Esophagus squamous epithelium (tissue), 5 donors: ENCODE measurements at places on chromosomes 7 and 10.

- no peak for DNase-seq
Measured at GRCh38 chr7:28520074-28521015, 108.0 kb downstream of the CREB5 start.

DNA sequence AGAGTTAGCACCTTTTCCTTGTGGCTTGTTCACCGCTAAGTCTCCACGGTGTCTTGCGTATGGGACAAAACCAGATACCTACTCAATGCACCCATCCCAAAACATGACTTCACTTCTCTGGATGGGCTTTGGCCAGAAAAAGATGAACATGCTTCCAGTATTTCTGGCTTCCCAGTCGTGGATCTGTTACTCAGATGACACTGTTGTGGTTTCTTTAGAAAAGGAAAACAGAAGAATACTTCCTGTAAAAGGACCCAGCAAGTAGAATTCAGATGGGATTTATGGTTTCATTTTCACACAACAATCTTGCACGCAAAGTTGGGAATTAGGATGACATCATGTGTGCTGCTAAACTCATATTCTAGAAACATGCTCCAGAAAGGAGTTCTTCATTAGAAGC lies 216.7 kb downstream of the ADAM12 start:
- no peak for DNase-seq

DNA sequence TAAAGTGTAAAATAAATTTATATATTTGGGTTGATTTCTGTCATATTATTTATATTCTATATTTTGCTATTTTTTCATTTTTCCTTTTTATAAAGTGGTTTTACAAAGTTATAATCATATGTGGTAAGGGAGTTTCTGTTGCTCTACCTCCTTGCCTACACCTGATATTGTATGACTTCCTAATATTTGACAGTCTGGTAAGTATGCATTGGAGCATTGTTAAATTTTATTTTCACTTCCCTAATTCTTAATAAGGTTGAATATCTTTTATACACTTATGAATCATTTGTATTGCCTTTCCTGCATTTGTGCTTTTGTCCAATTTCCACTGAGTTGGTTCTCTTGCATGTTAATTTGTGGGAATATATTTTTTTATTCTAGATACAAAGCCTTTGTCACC lies 492.4 kb downstream of the GRID1 start:
- DNase-seq: no peak

GRCh38 chr7:137480824-137481365 lies 137.4 kb upstream of the PTN start:
- no peak for DNase-seq

DNA sequence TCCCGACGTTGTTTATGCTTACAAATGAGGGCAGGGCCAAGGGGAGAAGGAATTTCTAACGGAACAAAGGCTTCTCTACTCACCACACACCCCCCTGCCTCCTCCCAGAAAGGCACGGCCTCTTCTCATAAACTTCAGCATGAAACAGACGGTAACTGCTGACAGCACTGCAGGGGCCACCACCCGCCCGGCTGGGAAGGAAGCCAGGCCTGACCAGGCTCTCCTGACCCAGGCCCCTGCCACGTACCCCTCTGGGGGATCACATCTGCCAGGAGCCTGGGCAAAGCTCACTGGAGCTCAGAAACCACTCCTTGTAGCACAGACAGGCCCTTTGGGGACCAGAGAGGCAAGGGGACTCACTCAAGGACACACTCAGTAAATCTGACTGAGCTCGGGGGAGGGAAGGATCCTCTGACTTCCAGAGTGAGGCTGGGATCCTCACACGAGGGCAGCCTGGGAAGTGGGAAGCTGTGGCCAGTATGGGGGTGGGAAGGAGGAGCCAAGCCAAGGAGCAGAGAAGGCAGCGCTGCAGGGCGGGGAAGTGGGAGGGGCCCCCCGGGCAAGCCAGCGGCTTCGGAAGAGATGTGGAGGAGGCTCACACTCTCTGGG lies 46.1 kb downstream of the ZCCHC24 start:
- DNase-seq: no peak

DNA sequence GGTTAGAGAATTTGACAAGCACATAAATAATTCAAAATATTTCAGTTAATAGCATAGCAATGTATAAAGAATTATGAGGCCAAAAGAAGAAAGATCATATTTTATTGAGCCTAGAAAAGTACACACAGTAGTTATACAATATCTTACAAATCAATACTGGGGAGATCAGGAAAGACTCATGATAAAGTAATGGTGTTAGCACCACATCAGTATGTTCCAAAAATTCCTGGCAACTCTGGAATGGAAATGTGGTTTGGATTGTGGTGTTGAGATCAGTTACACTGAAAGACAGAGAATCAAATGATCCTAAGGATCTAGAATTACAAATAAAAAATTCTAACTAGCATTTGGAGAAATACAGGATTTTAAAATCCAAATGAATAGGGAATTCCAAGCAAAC lies 420.5 kb upstream of the CNTNAP2 start:
- no peak for DNase-seq

- no peak for DNase-seq
Measured at GRCh38 chr7:37417107-37417474, 31.6 kb downstream of the ELMO1 start.

- peak; percentile 79 for DNase-seq
Measured at GRCh38 chr10:74827045-74827441, 643 bp downstream of the KAT6B start.

DNA sequence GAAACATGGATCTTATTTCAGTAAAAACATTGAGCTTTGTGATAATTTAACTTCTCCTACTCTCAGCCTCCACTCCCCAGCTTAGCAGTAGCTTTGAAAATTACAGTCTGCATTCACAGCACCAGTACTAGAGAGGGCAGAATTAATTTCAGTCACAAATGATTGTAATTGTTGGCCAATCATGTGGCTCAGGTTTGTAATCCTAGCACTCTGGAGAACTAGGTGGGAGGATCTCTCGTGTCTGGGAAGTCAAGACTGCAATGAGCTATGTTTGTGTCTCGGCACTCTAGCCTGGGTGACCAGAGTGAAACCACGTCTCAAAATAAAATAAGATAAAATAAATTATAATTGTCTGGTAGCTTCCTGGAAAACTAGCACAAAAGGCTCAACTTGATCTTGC lies 620.9 kb downstream of the TNS3 start:
- no peak for DNase-seq

GRCh38 chr7:15674586-15674985 lies 11.9 kb downstream of the MEOX2 start:
- DNase-seq: no peak

DNA sequence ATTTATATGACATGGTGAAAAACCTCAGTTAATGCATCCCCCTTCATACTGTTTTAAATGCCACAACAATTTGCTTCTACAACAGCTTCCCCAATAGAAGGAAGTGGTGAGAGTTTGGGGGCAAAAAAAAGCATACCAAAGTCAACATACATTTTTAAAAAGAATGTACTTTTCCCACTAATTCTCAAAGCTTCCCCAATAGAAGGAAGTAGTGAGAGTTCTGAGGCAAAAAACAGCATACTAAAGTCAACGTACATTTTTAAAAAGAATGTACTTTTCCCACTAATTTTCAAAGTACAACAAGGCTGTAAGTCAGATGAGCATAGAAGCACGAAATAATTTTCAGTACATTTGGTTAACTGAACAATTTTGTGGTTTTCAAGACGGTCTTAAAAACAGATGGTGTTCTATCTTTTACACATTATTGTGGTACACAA lies 24.0 kb downstream of the WASL start:
- DNase-seq: no peak

- no peak for DNase-seq
Measured at GRCh38 chr10:22620140-22620857, 94.1 kb downstream of the PIP4K2A start.

DNA sequence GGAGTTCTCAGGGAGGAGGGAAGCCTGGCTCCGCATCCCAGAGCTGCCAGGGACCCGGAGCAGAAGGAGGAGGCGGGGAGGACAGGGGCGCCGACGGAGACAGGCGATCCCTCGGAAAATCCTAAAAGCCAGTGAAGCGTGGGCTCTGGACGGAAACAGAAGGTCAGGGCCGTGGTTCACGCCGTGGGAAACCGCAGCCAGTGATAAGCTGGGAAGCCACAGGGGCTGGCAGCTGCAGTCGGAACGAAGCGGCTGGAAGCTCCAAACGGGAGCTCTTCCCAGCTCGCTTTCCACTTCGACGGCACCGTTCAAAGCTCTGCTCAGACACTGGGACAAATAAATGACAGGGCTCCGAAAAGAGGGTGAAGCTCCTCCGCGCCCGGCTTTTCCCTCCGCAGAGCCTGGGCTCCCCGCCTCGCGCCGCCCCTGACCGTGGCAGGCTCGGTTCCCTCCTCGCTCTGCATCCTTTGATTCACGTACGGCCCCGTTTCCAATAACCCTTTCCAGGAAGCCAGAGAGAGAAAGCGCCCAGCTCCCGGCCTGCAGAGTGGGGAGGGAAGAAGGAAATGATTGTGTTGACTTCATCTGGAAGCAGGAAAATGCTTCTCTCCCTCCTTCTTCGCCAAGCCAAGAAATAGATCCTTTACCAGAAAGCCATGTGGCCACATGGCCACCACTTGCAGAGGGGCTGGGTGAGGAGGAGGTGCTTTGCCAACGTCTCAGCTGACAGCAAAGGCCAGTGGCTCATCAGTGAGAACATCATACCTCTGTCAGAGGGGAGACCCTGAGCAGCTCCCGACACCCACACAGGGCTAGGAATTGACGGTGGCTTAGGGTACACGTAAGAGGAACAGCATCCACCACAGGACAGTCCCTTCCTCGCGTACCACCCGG lies 57.4 kb downstream of the ADRB1 start:
- DNase-seq: no peak

- DNase-seq: no peak
Measured at GRCh38 chr7:138690495-138690894, 10.7 kb downstream of the SVOPL start.

DNA sequence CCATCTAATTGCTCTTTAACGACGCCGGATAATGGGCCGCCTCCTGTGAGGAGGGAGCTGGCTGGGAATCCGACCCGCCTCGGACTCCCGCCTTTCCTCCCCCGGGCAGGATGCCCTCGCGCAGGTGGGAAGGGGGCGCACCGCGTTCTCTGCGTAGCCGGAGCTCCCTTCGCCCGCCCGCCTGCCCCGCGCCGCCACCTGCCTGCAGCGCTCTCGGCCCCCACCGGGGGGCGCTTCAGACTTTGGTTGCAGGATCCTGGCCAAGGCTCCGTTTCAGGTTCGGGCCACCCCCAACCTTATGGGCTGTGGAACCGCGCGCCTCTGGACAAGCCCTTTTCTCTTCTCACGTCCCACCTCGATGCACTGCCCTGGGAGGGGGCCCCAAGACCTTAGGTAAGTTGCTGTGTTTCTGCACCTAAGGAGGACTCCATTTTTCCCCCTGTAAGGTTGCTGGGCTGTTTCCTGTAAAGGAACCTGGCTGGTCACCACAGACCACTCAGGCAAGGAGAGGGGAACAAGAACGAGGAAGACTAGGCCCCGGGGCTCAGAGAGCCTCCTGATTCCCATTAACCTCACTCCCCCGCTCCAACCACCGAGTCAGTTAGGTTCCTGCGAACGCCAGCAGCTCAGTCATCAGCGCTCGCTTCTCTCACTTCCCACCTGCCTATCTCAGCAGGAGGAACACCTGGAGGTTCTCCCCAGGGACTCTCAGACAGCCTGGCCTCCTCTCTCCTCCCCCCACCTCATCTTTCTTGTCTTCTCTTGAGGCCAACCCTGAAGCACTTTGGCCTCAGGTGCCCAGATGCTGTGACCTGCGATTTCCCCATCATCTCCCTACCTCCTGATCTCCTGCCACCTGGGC lies 11.3 kb upstream of the KAZALD1 start:
- DNase-seq: no peak

GRCh38 chr10:49035920-49036319 lies 79.4 kb downstream of the VSTM4 start:
- no peak for DNase-seq

- DNase-seq: no peak
Measured at GRCh38 chr7:15750727-15751126, 64.2 kb upstream of the MEOX2 start.

DNA sequence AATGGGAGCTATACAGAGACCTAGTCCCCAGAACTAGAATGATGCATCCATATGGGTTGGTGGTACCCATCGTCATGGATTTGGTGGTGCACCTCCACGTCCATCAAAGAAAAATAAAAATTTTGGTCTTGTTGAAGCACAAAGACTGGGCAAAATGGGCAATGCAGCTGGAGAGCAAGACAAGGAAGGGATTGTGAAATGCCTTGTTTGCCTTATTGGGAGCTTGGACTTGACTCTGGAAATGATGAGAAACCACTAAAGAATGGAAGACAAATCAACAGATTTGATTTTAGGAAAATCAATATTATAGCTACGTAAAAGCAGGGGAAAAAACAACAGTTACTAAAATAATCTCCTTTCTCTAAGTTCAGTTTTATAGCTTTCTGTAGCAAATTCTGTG lies 150.9 kb downstream of the CPED1 start:
- no peak for DNase-seq

DNA sequence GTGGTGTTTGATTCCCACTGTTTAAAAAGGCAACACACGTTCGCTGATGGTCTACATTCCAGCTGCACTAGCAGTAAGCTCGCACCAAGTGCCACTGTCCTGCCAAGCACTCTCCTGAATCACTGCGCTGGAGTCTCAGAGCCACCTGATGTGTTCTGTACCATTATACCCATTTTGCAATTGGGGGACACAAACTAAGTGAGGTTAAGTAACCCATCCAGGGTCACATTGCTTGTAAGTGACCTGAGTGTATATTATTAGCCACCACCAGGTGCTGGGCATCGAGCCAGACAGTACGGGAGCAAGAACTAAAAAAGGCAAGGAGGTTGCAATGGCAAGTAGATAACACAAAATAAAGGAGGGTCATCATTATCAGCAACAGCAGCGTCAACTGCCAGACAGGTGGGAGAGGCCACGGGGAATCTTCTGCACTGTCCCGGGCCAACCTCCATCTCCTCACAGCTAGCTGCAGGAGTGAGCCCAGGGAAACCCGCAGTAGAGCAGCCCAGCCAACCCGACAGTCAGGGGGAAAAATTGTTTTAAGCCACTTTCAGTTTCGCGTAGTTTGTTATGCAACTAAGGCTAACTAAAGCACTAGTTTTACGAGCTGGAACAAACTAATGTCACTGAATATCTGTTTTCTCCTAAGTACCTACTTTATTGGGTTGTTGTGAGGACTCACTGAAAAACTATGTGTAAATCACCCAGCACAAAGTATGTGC lies 712 bp upstream of the CPVL start:
- DNase-seq: no peak

DNA sequence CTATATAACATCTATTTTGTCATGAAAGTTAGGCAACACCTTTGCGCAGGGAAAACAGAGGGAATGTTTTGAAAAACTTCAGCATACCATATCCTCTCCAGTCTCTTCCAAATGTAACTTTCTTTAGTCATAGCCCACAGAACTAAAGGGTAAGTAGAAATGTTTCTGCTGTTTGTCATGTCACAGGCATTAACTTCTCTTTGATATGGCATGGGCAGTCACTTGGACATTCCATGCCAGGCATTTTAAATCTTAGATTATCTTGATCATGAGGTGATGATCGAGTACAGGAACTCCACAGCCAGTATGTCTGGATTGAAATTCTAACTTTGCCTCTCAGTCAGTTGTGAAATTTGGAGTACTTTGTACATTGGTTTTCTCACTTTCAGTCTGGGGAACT lies 27.5 kb upstream of the ETV1 start:
- DNase-seq: no peak
